CD4-positive, alpha-beta T cell treated with Interleukin-17A for 4 hours (primary cell): ENCODE measurements at places on chromosomes 2 and 18.

- DNase-seq = no peak
Observed at GRCh38 chr2:29850794-29851193, 70.6 kb downstream of the ALK start.

DNA sequence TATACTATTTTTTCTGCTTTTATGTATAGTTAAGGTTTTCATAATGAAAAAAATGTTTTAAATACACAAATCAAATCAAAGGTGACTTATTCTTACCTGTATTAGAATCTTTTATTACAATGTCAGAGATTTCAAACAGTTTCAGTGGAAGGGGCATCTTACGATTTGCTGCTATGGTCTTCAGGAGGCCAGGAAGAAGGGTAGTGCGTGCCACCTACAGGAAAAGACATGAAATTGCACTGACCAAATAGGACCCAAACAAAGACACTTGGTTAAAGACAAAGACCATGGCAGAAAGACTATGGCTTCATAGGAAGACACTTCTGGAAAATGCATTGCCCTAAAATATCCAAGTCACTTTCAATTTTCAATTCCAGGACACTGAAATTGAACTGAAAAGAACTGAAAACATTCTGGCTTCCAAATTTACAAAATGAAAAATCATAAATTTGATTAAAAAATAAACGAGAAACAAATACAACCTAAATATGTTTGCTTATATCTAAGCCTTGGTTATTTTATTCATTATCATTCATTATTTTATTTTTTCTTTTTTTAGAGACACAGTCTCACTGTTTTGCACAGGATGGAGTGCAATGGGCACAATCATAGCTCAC is 42.1 kb downstream of the FARSB start:
- DNase-seq = peak; percentile 7

- DNase-seq = no peak
Observed at GRCh38 chr2:39181297-39181696, 60.4 kb upstream of the SOS1 start.

GRCh38 chr2:26692279-26692896 is at the start of gene KCNK3:
Gene KCNK3 (plus strand): TSS chr2:26692722. CDS start chr2:26692876, 154 bp downstream.
- peak; percentile 46 for DNase-seq

DNA sequence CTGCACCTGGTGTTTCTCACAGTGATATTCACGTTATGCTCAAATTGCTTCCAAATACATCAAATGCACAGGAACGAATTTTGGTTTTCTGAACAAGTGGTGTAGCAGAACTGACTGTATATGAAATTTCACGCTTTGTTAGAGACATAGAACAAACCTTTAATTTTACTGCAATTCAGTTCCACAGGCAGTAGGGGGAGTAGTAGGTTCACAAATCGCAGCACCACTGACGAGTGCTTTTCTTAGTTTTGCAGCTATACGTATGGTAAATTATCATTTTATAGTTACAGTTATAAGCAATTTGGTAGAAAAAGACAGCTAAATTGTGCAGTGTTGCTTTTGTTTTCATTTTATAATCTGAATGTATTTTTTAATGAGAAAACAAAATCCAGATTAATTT is 113.3 kb downstream of the KIAA1328 start:
- DNase-seq = no peak

DNA sequence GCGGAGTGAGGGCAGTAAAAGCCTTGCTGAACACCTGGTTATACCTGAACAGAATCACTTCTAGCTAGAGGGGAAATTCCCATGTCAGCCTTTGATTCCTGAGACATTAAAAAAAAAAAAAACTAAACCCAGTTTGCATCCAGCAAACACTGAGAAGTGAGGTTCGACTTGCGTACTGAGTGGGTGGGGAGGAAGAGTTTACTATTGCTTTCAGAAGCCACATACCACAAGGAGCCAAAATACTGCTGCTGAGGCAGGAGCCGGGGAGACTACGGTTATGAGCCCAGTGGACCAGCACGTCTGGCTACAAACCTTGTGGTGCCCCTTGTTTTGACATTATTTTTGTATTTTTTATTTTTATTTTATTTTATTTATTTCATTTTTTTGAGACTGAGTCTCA is 2.7 kb downstream of the COLEC11 start:
- DNase-seq = no peak

DNA sequence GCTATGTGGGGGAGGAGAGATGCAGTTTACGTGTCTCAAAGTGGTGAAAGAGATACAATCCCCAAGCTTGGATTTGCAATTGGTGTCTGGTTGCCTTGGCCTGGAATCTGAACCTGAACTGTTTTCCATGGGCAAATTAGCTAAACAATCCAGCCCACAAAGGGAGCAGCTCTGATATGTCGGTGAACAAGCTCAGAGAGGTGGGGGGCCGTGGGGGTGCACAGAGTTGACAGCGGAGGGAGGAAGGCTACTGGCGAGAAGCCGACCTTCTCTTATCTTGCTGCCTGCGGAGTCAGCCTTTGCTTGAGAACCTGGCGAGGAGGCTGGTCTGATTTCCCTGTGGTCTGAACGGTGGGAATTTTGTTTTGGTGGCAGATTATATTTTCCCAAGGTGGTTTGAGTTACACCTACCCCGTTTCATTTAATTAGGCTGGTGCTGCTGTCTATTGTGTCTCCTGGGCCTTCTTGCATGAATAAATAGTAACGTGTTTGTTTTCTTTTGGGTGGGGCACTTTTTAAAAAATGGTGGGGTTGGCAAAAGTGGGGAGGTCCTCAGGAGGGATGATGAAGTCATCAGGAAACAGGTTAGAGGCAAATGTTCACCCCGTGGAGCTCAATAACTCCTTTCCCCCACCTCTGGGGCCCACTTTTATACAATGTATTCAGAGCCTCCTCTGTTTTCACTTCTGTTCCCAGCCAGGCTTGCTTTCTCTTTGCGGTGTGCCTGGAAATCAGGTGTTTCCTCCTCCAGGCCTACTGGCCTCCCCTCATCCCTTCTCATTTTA is 80.9 kb upstream of the IGFBP5 start:
- no peak for DNase-seq

GRCh38 chr18:48917579-48918517 is 32.9 kb downstream of the SMAD7 start:
- DNase-seq = no peak
